ENCODE measurements at places on chromosomes 7 and 10. TPM values are rescaled to one million over a fixed set of nuclear protein-coding genes. Genes with fewer than 3 reads are reported as not detected.

DNA sequence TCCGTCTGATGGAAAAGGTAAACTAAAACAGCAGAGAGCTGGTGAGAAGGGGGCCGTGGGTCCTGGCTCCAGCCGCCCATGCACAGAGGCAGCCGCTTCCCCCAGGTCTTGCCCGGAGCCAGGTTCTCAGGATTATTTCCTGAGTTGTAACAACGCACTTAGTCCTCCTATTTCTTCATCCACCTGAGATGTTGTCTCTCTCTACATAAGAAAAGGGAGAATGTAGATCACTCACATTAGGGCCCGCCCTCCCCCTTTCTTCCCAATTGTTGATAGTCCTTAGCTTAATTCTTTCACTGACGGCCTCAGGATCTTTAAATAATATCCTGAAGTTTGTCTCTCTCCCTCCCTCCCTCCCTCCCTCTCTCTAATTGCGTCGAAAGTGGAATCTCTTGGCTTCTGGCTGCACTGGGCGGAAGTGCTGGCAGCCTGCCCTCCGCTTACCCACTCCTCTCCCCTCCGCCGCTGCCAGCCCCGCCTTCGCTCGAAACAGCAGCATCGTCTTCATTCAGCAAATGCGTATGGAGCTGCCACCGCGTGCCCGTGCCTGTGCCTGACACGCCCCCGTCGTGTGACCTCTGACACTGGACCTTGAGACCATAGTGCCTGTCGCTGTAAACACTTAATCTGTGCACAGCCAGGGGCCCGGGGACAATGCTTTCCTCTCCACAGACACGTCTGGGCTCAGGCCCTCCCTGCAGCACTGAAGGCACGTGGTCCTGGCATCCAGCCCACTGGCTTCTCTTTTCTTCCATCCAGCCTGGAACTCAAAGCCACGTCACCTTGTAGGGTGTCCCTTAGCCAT, 174.5 kb upstream of the PPP2R2D start:
- DNase-seq = no peak

DNA sequence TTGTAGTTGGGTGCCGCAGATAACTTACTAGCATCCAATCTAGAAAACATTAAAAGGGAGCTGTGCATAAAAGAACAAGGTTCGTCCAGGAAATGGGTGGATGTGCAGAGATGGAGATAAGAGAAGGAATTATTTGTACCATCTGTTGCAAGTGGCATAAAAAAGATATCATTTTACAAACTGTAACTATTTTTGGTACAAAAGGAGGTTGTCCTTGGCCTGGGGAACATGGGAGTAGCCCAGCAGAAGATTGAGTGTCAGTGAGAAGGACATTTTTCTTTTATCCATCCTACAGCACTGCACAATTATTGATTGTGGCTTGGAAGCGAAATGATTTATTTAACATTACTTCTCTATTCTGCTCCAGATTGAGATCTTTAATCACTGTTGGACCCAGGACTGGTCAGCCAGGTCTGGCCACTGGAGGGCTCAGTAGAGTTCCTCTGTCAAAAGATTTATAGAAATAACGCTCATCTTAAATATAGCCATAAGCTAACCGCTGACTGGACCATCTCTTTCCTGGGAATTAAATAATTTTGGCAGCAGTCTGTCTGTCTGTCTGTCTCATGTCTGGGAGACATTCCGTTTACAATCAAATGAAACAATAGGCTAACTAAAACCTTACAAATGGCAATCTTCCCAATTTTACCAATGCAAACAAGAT, 254.1 kb downstream of the KIAA1217 start:
- DNase-seq = no peak

GRID2IP gene
- 1.1 TPM for polyA plus RNA-seq

GRCh38 chr10:92239151-92239599, 51.7 kb downstream of the CPEB3 start:
- DNase-seq = no peak

DNA sequence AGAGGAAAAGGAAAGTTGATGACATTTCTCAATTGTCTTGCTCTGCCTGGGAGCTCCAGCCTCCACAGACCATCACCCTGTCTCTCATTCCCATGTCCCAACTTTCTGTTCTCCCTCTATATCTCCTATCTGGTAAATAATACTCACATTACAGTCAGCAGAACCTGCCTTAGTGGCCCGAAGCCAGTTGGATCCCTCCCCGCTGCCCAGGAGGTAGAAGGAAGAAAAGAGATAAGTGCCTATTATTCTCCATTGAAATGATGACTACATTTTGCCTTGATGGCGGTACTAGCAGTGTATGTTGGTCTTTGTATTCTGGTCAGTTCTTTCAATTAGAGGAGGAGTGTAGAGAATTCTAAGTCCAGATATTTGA, 91.9 kb downstream of the CSTF2T start:
- no peak for DNase-seq

DNA sequence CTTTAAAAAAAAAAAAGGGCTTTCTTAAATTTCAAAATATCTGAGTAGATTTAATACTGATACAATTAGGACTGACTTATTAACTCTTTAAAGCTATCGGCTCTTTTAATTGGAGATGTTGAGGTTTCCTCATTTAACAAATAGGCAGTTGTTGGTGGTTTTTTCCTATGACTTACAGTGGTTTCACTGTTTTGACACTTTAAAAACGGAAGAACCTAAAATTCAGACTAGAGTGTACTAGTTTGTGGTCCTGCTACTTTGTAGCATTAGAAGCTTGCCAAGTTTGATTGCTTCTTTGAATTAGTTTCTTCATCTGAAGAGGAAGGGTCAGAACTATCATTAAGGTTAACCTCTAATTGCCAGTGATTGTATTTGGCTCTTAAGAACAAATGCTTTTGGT, 27.7 kb downstream of the CUL1 start:
- no peak for DNase-seq

DNA sequence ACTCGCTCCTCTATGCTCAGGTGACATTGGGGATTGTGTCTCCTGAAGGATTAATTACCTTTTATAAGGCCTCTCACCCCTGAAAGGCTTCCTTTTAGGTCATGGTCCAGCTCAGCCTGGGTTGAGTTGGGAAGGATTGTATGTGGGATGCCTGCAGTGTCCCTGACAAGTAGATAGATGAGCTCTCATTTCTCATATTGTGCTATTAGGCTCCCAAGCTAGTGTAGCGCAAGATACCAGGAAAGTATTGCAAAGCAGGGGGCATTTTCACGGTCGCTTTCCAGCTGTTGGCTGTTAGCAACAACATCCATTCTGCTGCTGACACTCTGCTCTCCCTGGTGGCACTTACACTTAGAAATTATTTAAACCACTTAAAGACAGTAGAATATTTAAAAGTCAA, 31.9 kb downstream of the NXPH1 start:
- DNase-seq = no peak

GRCh38 chr10:82874671-82875070, 999.7 kb downstream of the NRG3 start:
- DNase-seq = no peak

DNA sequence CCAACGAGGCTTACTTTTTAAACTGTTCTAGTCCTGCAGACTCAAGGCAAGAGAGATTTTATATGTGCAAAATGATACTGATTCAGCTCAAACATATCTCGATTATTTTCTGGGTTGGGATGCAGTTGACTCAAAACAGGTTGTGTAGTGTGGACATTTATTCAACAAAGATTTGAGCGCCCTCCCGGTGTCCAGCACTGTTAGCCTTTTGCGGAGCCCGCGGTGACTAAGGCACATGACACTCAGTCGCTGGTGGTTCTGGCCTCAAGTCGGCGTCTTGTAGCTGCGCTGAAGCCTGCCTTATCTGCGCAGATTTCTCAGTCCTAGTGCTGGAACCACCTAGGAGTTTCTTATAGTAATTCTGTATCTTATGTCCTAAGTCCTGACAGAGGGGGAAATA, 938 bp upstream of the CADPS2 start:
- no peak for DNase-seq

FAM237B gene
- 0.88 TPM for polyA plus RNA-seq

- peak; percentile 22 for DNase-seq
Measured at GRCh38 chr10:70405037-70405824, 1.3 kb downstream of the EIF4EBP2 start.

DNA sequence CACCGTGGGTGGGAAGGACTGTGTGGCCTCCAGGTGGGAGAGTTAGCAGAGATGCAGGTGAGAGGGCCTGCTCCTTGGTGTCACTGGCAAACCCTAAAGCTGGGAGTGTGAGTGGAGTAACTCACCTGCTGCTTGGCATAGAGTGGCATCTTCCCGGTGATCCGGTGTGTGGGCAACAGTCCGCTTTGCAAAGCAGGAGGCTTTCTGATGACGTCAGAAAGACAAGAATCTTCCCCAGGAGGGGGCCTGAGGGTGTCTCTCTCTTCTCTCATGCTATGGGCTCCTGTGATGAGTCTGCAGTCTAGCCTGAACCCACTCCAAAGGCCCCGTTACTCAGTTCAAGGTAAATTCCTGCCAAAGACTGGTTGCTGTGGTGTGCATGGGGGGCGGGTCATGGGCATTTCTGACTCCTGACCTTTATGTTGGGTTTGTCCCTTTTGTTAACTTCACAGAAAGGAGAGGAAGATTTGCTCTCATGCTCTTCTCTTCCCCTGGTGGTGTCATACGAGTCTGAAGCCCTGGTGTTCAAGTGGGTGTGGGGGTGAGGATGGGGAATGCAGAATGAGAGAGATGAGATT, 187.9 kb downstream of the GATA3 start:
- no peak for DNase-seq

DNA sequence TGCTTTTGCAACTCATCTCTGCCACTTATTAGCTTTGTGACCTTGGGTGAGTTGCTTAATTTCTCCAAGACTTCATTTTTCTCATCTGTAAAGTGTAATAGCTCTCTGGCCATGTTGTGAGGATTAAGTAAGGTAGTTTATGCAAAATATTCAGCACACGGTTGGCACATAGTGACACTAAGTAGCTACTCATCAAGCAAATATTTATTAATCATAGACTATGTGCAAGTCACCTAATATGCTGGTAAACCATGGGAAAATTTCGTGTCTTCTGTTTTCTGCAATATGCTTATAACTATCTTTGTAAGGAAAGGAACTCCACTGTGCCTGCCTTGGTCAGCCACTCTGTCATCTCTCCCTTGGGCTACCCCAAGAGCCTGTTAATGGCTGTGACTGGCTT, 50.3 kb upstream of the EGR2 start:
- DNase-seq = no peak

KIAA1217 gene
- 67.5 TPM for polyA plus RNA-seq

EPHB6 gene
- 21.0 TPM for polyA plus RNA-seq

DNA sequence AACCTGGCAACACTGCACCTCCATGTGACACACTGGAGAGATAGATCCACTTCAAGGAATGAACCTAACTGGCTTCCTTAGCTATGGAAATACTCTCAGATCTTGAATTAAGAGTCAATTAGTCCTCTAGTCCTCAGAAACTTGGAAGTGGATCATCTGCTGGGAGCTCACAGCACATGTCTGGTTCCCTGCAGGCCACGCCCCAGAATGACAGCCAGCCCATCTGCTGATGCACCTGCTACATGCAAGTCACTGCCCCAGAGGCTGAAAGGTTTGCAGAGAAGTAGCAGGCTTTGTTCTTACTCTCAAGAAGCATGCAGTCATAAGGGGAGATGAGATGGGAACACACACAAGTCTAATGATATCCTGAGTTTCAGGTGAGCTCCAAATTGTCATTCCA, 275.9 kb downstream of the SKAP2 start:
- no peak for DNase-seq

NME8 gene
- polyA plus RNA-seq = 0.41 TPM

DNA sequence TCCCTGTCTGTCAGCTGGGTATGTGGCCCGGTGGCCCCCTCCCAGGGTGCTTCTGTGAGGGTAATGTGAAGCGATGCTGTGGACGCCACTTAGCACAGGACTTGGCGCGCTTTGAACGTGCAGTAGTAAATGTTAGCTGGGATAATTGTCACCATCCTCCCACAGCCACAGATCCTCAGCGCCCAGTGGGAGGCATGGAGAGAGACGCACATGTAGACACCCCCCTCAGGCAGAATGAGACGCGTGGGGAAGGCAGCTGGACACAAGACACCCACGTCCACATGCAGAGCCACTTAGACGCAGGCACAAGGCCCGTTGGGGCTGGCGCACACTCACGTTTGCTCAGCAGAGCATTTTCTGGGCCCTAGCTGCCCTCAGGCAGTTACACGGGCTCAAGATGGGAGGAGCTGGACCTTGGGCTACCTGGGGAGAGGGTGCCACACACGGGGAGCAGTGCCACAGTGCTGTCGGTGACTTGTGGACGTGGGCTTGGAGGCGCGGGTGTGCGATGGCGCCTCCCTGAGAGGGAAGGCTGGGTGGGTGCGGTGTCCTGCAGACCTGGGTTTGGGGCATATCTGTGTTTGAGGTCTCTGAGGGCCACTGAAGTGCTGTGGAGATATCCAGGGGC, 26.4 kb downstream of the ADCYAP1R1 start:
- no peak for DNase-seq

GRCh38 chr7:35908331-35909216, 107.7 kb downstream of the SEPTIN7 start:
- no peak for DNase-seq

DNA sequence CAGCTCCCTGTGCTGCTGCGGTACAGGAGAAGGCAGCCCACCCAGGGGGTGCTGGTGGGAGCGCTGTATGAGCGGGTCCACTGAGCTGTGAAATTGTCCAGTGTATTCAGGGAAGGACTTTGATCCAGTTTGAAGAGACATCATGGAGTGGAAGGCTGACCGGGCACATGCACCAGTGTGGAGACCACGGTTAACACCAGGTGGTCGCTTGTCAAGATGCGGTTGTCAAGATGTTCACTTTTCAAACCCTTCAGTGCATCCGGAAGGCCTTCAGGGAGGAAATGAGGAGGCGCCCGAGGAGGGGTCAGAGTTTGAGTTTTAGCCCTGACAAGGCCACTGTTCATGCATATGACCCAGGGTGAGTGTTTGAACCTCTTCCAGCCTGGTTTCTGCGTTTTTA, 6.1 kb downstream of the DOCK1 start:
- DNase-seq = no peak

NACAD gene
- 9.6 TPM for polyA plus RNA-seq

PLCE1 gene
- 37.6 TPM for polyA plus RNA-seq

- no peak for DNase-seq
Measured at GRCh38 chr10:109317746-109318366, 605.5 kb downstream of the XPNPEP1 start.

Data from left renal cortex interstitium (tissue), 4 donors.